NCI-H2171 treated with DMSO at 0.1 percent for 48 hours (cell line): ENCODE measurements at places on chromosomes 5 and 9.

- DNase-seq = no peak
Observed at GRCh38 chr5:92605591-92605990, 975.4 kb downstream of the NR2F1-AS1 start.

- DNase-seq = peak; percentile 62
Observed at GRCh38 chr5:56517011-56517416, 283.9 kb upstream of the ANKRD55 start.

DNA sequence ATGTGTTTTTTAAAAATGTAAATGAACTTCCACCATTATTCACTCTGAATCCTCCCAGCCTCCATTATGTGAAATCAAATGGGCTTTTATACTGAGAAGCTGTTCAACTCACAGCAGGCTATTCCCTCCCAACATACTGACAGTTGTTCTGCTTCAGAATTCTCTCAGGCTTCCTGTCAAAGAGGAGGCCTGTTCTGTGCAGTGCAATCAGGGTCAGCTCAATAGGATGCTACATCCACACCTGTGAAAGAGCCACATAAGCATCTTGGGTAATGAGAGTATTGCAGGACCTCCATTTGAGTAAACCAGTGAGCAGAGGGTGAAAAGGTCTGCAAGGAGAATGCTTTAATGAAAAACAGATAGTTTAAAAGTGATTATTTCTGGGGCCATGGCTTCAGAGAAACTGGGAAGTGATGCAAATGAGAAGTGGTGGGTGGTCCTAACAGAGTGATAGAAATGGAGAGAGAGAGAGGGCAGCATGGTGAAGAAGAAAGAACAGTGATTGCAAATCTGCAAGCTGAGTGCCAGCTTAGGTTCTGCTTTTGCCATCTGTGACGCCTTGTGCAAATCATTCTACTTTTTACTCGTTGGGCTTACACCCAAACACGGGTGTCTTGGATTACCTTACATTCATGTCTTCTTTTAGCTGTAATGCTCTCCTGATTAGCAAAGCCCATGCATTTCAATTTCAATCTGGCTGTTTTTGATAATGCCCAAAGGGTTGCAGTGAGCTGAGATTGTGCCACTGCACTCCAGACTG is 202.5 kb upstream of the NMUR2 start:
- peak; percentile 18 for DNase-seq

- DNase-seq = no peak
Observed at GRCh38 chr5:151298063-151298855, 5.3 kb downstream of the SLC36A3 start.

DNA sequence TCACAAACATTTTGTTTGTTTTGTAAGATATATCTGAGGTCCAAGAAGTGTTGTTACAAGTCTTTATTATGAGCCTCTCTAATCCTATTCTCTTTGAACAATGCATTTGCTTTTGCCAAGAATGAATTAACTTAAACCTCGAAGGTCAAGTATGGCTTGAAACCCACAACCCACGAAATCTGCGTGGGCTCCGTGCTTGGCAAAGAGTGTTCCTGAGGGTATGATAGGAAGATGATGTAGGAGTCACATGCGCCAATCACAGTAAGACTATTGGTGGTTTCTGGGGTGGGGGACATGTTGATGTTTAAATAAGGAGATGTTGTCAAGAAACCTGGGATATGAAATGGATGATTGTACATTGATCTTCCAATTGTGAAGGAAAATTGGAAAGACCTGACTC is 330.8 kb upstream of the RFX3 start:
- DNase-seq = no peak

DNA sequence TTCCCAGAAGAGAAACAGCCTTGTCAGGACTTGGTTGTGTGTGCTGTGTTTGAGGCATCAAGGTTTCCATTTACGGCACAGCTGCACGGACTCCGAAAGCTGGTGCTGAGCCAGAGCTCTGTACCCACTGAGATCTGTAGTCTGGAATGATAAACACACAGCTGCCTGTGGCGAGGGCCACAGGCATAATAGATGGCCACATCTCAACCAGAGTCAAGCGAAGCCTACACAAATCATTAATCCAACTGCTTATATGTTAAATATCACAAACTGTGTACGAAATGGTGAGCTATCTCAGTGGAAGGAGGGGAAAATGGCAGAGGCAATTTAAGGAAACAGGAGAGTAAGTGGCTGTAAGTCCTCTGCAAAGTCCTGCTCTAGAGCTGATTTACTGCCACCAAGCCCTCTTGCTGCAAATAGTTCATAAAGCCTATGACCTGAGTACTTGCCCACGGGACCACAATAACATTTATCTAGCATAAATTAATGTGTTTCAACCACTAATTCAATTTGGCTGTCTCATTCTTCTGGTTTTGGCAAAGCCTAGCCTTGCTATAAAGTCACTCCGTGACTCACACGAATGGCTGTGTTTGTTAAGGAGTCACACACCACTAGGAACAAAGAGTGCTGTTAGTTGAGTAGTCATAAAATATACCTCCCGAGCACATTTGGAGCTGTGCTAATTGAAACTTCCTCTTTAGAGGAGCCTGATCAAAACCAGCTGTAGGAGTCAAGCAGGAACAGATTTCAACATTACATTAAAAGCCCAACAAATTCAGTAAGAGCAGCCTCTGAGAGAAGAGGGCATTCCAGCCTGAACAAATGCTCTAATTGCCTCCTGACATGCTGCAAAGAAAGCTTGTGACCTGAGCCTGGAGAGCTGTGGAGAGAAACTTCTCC is 738.6 kb upstream of the ZNF608 start:
- peak; percentile 45 for DNase-seq

DNA sequence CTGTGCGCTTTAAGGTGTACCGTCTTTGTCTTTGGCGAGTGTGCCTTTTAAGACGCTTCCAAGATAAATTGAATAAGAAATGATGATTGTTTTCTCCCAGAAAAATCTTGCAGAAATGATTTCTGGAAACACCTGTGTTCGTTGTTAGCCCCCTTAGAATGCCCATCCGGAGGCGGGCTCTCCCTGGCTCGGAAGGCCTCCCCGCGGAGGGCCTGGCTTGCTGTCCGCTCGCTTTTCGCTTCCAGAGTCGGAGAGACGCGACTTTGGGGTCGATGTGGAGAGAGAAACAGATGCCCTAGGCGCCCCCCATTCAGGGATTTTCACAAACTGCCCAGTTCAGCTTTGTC is 23.9 kb downstream of the LECT2 start:
- no peak for DNase-seq
